ENCODE measurements at places on chromosomes 16 and 17.
A peak's percentile ranks its signal among the peaks of the same experiment; 100 is the strongest.

- DNase-seq: no peak
These were observed 8.4 kb downstream of the MAF start for GRCh38 chr16:79592186-79592585.

GRCh38 chr16:49486400-49486799 lies 112.8 kb downstream of the C16orf78 start:
- DNase-seq: no peak

GRCh38 chr17:5797447-5798050 lies 213.2 kb upstream of the NLRP1 start:
- DNase-seq: no peak

DNA sequence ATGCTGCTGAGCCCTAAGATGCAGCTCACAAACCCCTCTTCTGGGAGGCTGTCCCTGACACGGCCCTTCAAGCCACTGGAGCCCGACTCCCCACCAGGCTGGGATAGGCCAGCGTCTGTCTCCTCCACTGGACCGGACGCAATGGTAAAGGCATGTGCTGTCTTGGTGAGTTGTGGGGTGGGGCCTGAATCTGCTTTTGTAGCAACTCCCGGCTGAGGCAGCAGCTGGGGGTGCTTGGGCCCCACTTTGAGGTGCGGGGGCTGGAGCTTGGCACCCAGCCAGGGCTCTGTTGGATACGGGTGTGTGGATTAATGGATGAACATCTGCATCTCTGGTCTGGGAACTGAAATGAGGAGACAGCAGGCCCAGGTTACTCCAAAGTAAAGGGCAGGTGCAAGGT lies 3.5 kb upstream of the NLRC3 start:
- peak; percentile 31 for DNase-seq

DNA sequence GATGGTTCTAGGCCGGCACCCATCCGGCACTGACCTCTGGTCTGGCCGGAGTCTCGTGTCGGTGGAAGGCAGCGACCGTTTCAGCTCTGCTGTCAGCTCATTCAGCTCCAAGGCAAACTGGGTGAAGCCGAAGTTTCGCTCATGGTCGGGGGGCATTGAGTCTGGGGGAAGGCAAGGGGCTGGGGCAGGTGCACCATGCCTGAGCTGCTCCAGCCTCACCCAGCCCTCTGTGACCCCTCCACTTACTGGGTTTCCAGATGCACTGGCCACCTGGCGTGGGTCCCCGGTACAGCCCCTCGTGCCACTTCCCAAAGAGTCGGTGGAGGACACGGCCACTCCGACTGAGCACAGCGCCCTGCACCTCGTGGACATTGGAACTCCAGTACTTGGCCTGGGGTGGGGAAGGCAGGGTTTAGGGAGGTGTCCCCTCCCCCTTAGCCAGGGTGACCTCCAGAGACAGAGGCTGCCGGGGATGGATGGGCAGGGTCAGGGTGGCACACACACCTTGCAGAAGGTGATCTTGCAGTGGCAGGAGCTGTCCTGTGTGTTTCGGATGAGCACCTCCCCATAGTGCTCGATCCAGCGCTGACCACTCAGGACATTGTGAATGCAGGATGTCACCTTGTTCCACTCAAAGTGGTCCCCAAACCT lies 12.6 kb downstream of the OSBPL7 start:
- DNase-seq: no peak

GRCh38 chr16:58000706-58001676 lies at the start of gene USB1:
TSS of gene USB1 (plus strand) at chr16:58001407. CDS start at chr16:58001484, 77 bp downstream.
- DNase-seq: peak; percentile 72

GRCh38 chr16:87337262-87337771 lies 20.1 kb upstream of the C16orf95 start:
- DNase-seq: no peak

DNA sequence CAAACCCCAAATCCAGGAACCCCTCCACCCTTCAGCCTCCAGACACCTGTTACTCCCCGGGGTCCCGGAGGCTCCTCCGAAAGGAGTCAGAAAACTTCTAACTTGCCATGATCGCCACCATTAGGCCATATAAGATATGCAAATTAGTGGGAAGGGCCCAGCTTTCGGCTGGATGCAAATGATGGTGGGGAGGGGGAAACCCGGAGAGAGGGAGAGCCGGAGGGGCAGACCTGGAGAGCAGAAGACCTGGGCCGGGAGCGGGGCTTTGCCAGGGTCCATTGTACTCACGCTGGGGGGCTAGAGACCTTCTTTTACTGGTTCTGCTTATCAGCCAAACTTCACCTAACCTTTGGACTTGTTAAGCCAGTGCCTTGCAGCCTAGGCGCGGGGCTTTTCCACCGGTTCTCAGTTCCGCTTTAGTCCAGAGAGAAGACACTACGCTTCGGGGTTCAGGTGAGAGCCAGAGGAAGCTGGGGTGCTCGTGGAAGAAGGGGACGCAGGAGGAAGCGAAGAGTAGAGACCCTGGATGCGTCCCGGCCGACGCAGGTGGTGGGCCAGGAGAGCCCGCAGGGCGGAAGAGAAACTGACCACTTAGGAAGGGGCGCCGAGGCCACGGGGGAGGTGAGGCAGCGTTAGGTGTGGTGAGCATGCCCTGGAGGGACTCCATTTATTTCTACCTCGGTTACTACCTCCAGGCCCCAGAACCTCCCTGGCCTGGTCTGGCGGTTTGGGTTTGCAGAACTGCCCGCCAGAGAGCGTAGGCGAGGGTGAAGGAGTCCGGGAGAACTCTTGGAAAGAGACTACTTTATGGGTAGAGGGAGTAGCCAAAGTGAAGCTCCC lies at the start of gene HNF1B:
Gene HNF1B, minus strand, starts transcription at position 99 of the 840 bp plus-strand sequence. CDS start 175 bp downstream, outside the sequence.
- no peak for DNase-seq

GRCh38 chr17:30232015-30232823 lies 3.3 kb downstream of the SLC6A4 start:
- no peak for DNase-seq

GRCh38 chr16:54953461-54953860 lies 22.8 kb downstream of the IRX5 start:
- DNase-seq: no peak

- peak; percentile 84 for DNase-seq
These were observed 30.9 kb upstream of the SLC25A19 start for GRCh38 chr17:75319904-75320691.
